BJ (cell line): ENCODE measurements at places on chromosomes 12 and 14. TPM values are rescaled to one million over a fixed set of nuclear protein-coding genes. Genes with fewer than 3 reads are reported as not detected.
A peak's percentile ranks its signal among the peaks of the same experiment; 100 is the strongest.

- no peak for DNase-seq
These were observed 121.0 kb upstream of the GARIN2 start for GRCh38 chr14:67068251-67068650.

DNA sequence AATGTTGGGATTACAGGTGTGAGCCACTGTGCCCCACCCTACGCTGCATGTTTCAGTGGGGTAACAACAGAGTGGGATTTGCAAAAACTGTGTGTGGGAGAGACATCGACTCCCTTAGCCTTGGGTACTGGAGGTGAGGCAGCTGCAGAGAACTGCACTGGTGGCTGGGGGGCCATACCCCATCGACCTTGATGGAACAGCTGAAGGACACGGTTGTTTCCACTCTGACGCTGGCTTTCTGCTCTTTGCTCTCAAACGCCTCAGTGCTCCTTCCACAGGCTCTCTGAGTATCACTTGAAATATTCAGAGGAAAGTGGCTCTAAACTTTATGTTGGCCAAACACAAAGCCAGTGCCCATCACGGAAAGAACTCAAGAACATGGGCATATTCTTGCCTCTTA is 30.8 kb upstream of the LRRC10 start:
- no peak for DNase-seq

DNA sequence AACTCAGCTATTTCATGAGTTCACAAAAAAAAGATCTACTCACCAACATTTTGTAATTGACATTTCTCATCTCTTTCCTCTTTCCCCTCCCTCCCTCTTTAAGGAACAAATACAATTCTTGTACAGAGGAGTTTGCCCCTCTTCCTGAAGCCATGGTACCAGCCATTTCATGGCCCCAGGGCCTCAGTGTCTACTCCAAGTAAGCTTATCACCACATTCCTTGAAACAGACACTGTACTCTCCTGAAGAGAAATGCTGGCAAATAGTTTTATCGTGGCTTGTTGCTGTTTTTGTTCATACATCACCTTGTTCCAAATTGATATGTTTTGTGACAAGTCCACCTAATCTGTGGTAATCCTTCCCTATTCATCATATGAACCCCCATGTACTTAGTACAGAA is 29.7 kb upstream of the IGF1 start:
- DNase-seq, result no peak

DNA sequence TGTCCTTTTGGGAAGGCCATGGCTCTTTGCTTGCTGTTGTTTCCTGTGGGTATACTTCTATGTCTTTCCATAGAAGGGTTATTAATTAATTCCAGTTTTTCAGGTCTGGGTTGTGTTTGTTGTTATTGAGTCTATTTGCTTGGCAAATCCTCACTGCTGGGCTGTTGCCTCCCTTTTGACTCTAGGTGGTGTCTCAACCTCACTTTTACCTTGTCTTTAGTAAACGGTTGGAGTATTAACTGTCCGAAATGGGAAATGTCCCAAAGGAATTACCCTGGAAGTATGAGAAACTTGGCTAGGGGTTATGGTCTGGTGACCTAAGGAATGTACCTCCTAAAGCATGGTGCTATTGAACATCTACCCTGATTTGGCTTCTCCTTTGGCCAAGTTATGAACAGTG is 16.7 kb downstream of the PRH1 start:
- no peak for DNase-seq

DNA sequence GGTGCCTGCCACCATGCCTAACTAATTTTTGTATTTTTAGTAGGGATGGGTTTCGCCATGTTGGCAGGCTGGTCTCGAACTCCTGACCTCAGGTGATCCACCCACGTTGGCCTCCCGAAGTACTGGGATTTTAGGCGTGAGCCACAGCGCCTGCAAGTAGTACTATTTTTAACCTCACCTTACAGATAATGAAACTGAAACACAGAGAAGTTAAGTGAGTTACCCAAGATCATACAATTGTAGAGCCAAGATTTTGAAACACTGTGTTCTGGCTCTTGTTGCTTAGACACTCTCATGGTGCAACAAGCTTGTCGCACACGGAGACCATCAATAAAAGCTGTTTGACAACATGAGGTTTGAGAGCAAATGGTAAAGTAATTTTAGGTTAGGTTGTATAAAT is 159.1 kb upstream of the LMNTD1 start:
- no peak for DNase-seq

- DNase-seq, result no peak
These were observed 2.4 kb downstream of the SLC35F4 start for GRCh38 chr14:57863471-57863870.

GRCh38 chr12:87870493-87871460 is 158.4 kb downstream of the C12orf50 start:
- no peak for DNase-seq

SCN8A gene
- polyA plus RNA-seq, result 19.6 and 22.8 TPM in 2 replicates

EPS8 gene
- polyA plus RNA-seq, result 93.3 and 118 TPM in 2 replicates

DNA sequence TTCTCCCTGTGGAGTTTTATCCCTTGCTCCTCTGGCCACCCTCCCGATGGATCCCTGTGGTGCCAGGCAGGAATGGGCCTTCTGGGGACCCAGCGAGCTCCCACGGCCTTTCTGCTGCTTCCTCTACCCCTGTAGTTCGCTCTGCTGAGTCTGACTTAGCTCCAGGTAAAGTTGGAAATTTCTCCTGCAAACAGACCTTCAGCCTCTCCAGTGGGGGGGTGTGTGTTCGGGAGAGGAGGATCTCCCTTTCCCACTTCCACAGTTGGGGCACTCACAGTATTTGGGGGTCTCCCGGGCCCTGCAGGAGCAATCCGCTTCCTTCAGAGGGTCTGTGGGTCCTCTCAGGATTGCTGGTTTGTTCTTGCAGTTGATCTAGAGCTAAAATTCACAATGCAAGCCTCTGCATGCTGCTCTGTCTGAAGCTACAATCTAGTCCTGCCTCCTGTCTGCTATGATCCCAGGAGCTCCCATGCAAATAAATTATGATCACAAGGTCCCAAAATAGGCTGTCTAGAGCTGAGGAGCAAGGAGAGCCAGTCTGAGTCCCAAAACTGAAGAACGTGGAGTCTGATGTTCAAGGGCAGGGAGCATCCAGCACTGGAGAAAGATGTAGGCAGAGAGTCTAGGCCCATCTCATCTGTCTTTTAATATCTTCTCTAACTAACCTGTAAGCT is 18.3 kb downstream of the MTRFR start:
- DNase-seq, result no peak

GRCh38 chr12:30573145-30573544 is 122.5 kb downstream of the IPO8 start:
- no peak for DNase-seq

ALX1 gene
- not detected in 2 replicates for polyA plus RNA-seq

TMED8 gene
- 4.2 and 6.6 TPM in 2 replicates for polyA plus RNA-seq

DNA sequence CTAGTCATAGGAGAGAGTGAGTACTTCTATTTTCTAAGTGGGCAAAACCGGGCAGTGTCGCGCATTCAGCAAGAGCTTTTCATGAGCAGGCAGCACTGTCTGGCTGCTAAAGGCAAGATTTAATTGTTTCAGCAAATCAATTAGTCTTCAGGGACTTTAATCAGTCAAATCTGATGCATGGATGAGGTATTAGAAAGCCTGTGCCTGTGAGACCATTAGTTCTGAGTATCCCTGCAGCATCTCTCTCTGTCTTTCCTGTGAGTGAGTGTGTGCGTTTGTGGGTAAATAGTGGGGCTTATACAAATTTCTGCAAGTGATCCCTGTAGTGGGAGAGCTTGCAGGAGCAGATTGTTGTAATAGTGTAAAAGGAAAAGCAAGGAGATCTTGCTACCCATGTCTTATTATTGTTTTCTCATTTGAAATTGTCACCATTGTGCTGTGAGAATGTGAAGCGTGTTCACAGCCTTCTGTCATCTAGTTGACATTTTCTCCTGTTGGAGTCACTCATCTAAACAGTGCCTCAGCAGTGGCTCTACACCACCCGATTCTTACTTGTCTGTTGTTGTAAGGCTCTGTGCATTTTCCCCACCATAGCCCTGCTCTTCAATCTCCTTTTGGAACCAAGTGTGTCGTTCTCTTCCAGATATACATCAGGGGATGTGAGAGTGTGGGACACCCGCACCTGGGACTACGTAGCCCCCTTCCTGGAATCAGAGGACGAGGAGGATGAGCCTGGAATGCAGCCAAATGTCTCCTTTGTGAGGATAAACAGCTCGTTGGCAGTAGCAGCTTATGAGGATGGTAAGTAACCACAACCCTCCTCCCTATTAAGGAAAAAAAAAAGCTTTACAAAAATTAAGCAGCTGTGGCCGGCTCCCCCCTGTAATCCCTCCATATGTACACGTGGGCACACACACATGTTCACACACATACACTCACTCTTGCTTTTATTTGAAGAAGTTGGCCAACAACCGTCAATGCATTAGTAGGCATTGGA is 53.6 kb downstream of the FBXW8 start:
- DNase-seq, result no peak

- no peak for DNase-seq
These were observed 434.0 kb upstream of the SYT1 start for GRCh38 chr12:78430551-78430950.

GRCh38 chr12:18689771-18690170 is 48.0 kb downstream of the PLCZ1 start:
- no peak for DNase-seq

YY1 gene
- polyA plus RNA-seq, result 15.7 and 25.8 TPM in 2 replicates

- no peak for DNase-seq
These were observed 1096.0 kb upstream of the FLRT2 start for GRCh38 chr14:84433961-84434360.

CCDC175 gene
- not detected in 2 replicates for polyA plus RNA-seq

GRCh38 chr12:25800101-25800500 is 158.4 kb upstream of the RASSF8 start:
- DNase-seq, result no peak

- DNase-seq, result no peak
These were observed 142.1 kb downstream of the DYRK2 start for GRCh38 chr12:67790660-67791059.

SLC2A14 gene
- polyA plus RNA-seq, result not detected in 2 replicates

IGFBP6 gene
- polyA plus RNA-seq, result 460 and 860 TPM in 2 replicates

GRCh38 chr14:64806202-64806861 is 73.4 kb downstream of the SPTB start:
- peak; percentile 74 for DNase-seq

GRCh38 chr12:89140602-89141238 is 211.6 kb downstream of the DUSP6 start:
- DNase-seq, result no peak

- no peak for DNase-seq
These were observed 8.6 kb downstream of the SLC25A29 start for GRCh38 chr14:100297320-100298300.

- no peak for DNase-seq
These were observed 92.5 kb downstream of the SSPN start for GRCh38 chr12:26287671-26288381.

CCDC177 gene
- polyA plus RNA-seq, result not detected in 2 replicates

DNA sequence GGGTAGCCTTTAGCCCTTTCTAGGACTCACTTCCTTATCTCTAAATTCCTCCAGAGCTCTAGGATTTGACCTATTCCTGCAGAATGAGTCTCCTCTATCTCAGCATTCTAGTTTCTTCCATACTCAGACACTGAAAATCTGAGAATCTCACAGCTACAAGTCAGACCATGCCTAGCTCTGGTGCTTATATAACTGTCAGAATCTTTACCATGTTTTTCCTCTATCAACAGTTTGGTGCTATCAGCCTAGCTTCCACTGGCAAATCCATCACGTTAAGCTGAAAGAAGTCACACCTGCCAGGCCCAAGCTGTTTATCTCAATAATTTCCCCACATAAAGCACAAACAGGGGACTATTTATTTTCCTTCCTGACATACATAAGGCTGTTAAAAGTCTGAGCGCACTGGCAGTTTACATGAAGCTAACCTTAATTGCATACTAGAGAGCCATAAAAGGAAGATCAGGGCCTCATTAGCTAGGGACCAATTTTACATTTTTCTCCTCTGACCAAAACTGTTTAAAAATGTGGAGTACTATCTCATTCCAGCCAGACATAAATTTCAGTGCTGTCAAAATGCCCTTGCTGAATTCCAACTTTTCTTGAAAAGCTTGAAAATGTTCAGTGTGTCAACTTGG is 270.5 kb downstream of the C12orf75 start:
- DNase-seq, result peak; percentile 21

GRCh38 chr14:49106741-49107667 is 479.2 kb downstream of the RPS29 start:
- DNase-seq, result no peak

GRCh38 chr12:42186793-42187192 is 42.1 kb upstream of the GXYLT1 start:
- DNase-seq, result no peak

- no peak for DNase-seq
These were observed 43.4 kb upstream of the PIK3C2G start for GRCh38 chr12:18217966-18218365.

DNA sequence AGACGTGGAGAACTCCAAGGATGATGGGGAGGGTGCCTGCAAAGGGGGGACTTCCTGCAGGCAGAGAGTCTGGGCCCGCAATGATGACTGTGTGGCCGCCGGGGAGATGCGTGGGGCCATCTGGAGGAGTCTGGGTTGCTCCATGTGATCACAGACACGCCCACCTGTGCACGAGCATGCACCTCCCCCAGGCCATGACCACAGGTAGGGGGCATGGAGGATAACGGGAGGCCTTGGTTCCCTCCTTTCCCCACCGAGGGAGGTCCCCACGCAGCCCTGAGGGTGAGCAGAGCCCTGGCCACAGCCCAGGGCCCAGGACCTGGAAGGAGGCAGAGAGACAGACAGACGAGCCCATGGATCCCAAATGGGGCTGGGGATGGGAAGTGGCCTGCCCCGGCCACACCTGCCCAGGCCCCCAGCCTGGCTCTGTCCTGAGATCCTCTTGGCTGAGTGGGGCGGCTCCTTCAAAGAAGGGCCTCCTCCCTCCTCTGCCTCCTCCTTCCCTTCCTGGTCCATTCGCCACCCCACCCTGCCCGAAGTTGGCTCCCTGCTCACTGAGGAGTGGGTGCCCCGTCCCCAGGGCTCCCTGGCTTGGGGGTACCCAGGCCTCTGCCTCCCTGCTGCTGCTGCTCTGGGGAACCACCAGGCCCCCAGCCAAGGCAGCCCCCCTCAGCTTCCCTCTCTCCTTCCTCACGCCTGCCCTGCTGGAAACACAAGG is 138.2 kb downstream of the CALM1 start:
- DNase-seq, result no peak

DNA sequence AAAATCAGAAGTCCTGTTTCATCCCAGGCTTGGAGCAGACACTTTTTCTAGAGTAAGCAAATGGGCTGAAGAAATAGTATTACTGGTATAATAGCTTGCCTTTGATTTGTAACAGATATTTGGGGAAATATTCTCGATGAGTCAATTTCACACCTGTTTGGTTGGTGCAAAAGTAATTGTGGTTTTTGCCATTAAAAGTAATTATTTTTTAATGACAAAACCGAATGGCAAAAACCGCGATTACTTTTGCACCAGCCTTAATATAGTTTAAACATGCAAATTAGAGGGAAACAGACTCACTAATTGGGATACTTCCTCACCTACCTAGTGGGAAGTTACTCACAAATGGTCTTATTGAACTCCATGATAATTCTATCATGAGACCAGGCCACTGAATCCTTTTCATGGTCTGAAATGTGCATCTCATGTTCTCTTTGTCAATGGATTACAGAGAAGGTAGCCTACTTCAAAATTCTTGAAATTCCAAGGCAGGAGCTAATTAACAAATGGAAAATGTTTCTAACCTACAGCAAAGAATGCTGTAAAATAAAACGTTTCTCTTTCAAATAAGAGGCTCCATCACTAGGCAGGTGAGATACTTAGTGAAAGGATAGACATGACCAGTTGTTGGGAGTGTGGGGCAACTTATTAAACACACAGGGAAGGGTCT is 391.3 kb downstream of the EMP1 start:
- no peak for DNase-seq

GRCh38 chr14:31898838-31899528 is 178.1 kb upstream of the ARHGAP5 start:
- no peak for DNase-seq

ARHGAP9 gene
- 0.98 and 1.0 TPM in 2 replicates for polyA plus RNA-seq

- no peak for DNase-seq
These were observed 2.6 kb upstream of the PSMA6 start for GRCh38 chr14:35289623-35290022.

DHRS1 gene
- 40.5 and 57.1 TPM in 2 replicates for polyA plus RNA-seq

CAMKK2 gene
- polyA plus RNA-seq, result 27.0 and 35.8 TPM in 2 replicates
